ELR (cell line): ENCODE measurements at places on chromosomes 16 and 17.

DNA sequence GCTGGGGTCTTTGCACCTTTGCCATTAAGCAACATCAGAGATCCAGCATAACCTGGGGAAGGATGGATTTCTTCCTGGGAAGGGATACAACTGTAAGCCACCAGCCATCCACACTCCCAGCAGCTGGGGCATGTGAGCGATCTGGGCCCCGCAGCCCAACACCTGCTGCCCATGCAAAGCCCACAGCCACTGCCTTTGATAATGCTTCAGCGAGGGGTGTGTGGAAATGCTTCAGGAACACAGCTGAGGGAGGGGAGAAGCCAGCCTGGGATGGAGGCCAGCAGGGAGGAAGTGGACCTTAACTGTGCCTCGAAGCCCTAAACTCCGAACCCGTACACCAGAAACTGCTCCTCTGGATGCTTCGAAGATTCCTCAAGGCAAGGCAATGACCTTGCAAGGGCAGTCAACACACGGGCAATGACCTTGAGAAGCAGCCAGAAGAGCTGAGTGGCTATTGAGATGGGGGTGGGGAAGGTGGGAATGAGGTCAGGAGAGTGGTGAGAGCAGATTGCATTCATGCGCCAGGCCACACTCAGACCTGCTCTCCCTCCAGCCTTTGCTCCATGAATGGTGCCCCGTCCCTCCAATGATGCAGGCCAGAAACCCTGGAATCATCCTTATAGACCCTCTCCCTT lies 49.1 kb downstream of the KATNIP start:
- DNase-seq = no peak

DNA sequence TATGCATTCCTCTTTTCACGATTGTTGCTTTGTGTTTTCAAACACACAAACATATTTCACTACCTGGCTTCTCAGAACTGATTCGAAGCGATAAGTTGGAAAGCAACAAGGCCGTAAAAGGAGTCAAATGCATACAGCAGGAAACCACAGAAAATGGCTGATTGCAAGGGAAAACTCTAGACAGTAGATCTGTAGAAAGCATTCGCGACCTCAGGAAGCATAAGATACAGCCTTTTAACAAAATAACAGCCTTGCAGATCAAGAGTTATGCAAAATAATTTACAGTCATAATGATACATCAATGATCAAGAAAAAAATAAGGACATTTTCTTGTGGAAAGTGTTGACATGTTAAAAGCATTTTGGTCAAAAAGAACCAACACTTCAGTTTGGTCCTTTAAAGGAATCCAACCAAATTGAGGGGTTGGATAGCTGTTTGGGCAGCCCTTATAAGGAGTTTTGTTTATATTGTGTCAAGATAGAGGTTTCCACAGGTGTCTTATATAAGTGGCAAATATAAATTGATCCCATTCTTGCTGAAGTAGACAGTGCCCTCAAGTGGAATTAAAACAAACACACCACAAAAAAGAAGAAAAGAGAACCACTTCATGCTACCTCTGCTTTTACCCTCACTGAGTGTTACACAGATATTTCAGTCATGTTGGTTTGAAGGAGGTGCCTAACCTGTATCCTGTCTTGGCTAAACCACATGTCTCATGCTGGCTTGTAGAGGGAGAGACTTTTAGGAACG lies 5.5 kb downstream of the CYLD start:
- peak; percentile 42 for DNase-seq

DNA sequence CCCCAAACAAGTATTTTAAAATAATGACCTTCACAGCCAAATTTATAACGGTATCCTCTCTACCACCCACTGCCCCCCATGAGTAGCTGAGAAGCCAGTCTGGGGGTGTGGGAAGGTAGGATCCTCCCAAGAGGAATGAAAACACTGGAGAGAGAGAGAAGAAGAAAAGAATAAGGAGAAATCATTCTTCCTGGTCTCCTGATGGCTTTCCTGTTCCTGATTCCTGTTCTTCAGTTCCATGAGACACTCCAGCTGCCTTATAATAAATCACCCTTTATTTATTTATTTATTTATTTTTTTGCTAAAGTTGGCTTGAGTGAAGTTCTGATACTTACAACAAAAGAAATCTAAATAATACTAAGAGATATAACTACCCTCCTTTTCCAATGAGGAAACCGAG lies 56.4 kb upstream of the FAM20A start:
- DNase-seq = no peak

DNA sequence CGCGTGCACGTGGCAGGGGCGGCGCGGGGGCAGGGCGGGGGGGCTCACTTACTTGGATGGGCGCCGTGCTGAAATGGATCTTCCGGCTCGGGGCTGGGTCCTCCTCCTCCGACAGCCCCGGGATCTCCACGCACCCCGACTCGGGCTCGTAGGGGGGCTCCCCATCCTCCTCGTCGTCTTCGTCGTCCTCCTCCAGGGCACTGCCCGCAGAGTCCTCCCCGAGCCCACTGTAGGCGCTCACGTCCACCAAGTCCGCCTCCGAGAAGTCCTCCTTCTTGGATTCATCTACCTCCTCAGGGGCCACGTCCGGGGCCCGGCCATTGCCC lies 1.4 kb downstream of the PPP1R9B start:
- DNase-seq = peak; percentile 42

DNA sequence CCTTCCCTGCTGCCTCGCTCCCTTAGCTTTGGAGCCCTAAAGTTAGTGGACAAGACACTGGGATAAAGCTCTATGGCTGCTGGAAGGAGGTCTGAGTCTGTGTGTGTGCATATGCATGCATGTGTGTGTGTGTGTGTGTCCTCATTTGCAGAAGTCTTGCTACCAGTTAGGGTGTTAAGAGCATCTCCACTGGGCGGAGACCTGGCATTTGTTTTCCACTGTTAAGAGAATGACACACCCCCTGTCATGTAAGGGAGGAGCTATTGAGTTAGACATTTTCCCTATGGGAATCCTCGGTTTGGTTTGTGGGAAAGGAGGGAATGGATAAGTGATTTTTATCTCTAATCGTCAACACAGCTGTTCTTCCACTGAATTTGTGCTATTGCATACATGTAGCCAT lies 24.8 kb upstream of the ARHGAP23 start:
- peak; percentile 37 for DNase-seq

- DNase-seq = no peak
Observed at GRCh38 chr17:8477715-8478441, 42.2 kb downstream of the NDEL1 start.

- peak; percentile 96 for DNase-seq
Observed at GRCh38 chr17:17712268-17712924, 31.1 kb downstream of the RAI1 start.

- DNase-seq = peak; percentile 78
Observed at GRCh38 chr16:30637944-30638343, 12.8 kb upstream of the PRR14 start.

GRCh38 chr17:57296231-57296630 lies 39.9 kb downstream of the MSI2 start:
- peak; percentile 24 for DNase-seq

GRCh38 chr16:58026139-58026704 lies 668 bp downstream of the MMP15 start:
- DNase-seq = peak; percentile 69

DNA sequence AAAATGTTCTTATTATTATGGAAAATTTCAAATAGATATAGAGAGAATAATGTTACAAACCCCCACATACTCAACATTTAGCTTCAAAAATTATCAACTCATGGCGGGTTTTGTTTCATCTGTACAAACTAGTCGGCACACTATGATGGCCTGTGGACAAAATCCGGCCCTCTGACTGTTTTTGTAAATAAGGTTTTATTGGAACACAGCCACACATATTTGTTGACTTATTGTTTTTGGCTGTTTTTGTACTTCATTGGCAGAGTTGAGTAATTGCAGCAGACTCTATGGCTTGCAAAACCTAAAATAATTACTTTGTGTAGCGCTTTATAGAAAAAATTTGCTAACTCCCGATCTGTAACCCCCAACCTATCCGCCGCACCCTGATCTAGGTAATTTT lies 41.4 kb upstream of the CLEC18A start:
- no peak for DNase-seq

- DNase-seq = no peak
Observed at GRCh38 chr16:57948027-57948426, 22.9 kb downstream of the CNGB1 start.

- DNase-seq = no peak
Observed at GRCh38 chr17:259341-259976, 78.0 kb upstream of the DOC2B start.

DNA sequence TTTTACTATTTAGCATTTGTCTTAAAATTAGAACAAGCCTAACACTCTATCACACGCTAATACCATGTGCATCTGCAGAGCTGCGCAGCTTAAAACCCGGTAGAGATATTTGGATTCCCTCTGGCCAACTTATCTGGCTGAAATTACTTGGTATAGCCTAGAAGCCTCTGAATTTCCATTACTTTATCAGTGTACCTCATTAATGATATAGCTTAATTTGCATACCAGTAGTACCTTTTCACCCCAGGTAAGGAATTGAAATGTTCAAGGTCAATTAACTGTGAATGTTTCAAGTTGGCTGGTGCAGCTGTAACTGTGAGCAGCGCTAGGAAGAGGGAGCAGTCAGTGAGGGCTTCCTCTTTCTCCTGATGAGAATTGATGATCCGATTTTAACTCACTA lies 74.2 kb downstream of the CNTNAP4 start:
- DNase-seq = no peak

DNA sequence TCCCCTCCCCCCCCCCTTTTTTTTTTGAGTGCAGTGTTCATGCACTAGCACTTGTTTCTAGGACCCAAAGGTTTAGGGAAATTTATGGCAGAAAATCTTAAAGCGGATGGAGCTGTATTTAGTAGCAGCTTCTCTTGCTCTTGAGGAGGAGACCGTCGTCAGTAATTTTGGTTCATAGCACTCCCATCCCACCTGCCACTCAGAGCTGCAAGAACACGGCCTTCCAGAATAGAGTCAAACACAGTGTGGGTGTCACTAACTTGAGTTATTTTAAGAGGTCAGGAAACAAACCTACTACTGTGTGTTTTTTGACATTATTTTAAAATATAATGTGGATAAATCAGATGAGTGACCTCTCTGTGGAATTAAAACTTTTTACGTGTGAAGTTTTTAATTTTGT lies 37.3 kb downstream of the SEC14L1 start:
- DNase-seq = no peak

GRCh38 chr16:81551151-81551808 lies 106.7 kb downstream of the CMIP start:
- peak; percentile 81 for DNase-seq

GRCh38 chr16:25317732-25318316 lies 60.2 kb upstream of the ZKSCAN2 start:
- DNase-seq = no peak

GRCh38 chr16:54125751-54126655 lies 160.6 kb downstream of the IRX3 start:
- no peak for DNase-seq

- DNase-seq = peak; percentile 56
Observed at GRCh38 chr16:27491894-27492587, 57.7 kb downstream of the GTF3C1 start.

DNA sequence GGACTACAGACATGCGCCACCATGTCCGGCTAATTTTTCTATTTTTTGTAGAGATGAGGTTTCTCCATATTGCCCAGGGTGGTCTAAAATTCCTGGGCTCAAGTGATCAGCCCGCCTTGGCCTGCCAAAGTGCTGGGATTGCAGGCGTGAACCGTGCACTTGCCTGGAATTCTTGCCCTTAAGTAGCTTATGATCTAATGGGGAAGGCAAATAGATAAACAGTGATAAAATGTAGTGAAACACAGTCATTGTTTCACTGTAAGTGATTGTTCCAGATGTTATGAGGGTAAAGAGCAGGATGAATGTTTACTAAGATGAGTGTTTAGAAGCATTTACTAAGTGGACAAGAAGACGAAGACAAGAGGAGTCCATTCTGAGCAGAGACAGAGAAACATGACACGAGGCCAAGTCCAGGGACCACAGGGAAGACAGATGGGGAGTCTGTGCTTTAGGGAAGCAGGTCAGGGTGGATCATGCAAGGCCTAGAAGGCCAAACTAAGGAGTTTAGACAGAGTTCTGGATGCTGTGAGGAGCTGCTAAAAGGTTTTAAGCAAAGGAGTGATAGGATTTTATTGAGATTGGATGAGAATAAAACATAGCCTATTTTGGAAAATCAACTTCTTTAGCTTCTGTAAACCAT lies 36.9 kb downstream of the YPEL2 start:
- DNase-seq = no peak

DNA sequence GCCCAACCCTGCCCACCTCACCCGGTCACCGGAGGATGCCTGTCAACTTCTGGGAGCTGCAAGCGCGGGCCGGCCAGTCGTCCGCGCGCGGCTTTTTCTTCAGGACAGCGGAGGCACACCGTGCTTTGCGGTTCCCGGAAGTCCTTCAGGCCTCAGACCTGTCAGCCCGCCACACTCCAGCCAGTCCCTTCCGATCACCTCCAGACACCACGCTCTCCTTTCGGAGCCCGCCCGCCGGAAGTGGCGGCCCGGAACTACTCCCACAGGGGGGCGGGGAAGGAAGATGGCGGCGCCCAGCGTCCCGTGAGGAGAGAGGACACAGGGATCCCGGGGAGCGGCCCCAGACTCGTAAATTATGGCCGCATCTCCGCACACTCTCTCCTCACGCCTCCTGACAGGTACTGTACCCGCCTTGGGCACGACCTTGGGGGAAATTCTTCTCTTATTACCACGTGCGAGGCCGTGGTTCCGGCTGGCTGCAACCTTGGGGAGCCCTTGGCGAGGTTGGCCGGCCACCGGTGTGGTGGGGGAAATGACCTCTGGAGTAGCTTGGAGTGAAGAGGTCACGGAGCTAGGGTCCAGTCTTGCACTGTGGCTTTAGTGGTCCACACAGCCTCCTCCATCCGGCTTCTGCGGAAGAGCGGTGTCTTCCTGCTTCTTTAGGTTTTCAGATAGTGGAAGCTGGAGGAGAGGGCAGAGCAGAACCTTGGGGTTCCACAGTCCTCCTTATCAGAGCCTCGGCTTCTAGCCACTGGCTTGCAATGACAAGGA lies at the start of gene COX10:
Gene COX10 (plus strand): TSS at position 254 of the 771 bp plus-strand sequence. CDS start 102 bp downstream, at position 356.
- DNase-seq = peak; percentile 91

GRCh38 chr16:9970244-9970643 lies 212.0 kb downstream of the GRIN2A start:
- DNase-seq = no peak

- DNase-seq = no peak
Observed at GRCh38 chr16:78277321-78278055, 178.0 kb downstream of the WWOX start.

- DNase-seq = no peak
Observed at GRCh38 chr17:75450270-75450669, 6.2 kb upstream of the TMEM94 start.

DNA sequence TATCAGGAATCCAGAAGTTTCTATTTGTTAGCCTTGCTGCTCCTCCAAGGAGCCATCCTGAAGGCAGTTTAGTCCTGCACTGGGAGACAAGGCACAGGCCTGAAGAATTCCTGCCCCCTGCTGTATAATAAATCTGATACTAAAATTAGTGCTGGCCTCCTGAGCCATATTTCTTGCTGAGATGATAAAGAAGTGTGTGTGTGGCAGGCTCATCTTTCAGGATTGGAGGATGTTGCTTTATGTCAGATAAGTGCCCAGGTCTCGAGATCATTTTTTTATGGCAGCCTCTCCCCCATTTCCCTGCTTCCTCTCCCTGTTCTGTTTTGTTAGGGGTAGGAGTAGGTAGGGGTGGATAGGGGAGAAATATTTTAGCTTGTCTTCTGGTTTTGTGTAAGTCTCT lies 26.0 kb downstream of the MSI2 start:
- DNase-seq = no peak
